ENCODE measurements at places on chromosomes 3 and 15.

GRCh38 chr3:45071075-45071474 lies 45.0 kb downstream of the CLEC3B start:
- DNase-seq, result no peak

- no peak for DNase-seq
These were observed 68.0 kb downstream of the SLTM start for GRCh38 chr15:58865425-58865880.

DNA sequence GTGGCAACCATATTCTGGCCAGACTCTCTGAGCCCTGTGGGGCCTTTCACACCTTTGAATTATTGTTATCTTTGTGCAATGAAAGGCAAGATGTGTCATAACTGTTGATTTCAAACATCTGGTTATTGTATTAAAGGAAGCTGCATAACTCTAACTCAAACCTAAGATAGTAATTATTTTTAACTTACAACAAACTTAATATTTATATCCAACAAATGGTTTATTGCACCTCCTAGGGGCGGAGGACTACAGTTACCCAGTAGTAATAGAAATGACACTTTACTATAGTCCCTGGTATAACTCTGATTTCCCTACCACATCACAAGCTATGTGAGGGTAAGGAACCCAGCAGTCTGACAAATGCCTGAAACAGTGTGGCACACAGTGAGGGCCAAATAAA lies 363.9 kb upstream of the SUCLG2 start:
- DNase-seq, result no peak

GRCh38 chr3:48748754-48749153 lies 31.7 kb upstream of the IP6K2 start:
- DNase-seq, result no peak

DNA sequence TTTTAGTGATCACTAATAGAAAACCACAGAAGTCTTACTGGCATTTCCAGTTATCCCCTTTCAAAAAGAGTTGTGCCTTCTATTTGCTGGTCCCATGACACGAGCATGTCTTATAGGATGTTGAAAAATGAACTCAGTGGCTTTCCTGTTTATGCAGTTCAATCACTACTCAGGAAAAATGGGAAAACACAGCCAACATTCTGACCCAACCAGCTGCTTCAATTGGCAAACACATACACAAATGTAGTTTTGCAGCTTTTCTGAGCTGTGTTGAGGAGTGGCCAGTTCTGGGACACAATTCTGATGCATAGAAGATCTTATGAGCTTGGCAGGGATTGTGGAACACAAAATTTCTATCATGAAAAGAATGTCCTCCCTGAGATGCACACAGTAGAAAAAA lies 40.3 kb downstream of the FSTL1 start:
- DNase-seq, result no peak

Measured in HFFc6 (cell line).